ENCODE measurements at places on chromosomes 6 and 20. TPM values are rescaled to one million over a fixed set of nuclear protein-coding genes. Genes with fewer than 3 reads are reported as not detected.

CYB5R4 gene
- 24.0 TPM for total RNA-seq

CD83 gene
- total RNA-seq = 2.0 TPM

RCAN2 gene
- not detected for total RNA-seq

PBOV1 gene
- total RNA-seq = not detected

SMOC2 gene
- not detected for total RNA-seq

SNAP25 gene
- total RNA-seq = 18.9 TPM

PPP1R3G gene
- 1.4 TPM for total RNA-seq

TRERF1 gene
- total RNA-seq = 8.0 TPM

DEFB124 gene
- total RNA-seq = not detected

MEI4 gene
- not detected for total RNA-seq

C6orf52 gene
- total RNA-seq = 1.1 TPM

HLA-DQB1 gene
- not detected for total RNA-seq

Measured in A549 treated with CORT108297 at 1 μM for 4 hours (cell line).